Nasal cavity respiratory epithelium epithelial cell of viscerocranial mucosa (primary cell): ENCODE measurements at places on chromosomes 3 and 15. TPM values are rescaled to one million over a fixed set of nuclear protein-coding genes. Genes with fewer than 3 reads are reported as not detected.

Gene CPLX3
- total RNA-seq = not detected in 2 replicates

Gene EFHB
- total RNA-seq = under 0.01 TPM in 1 of 2 replicates, not detected in the other

Gene CCR2
- total RNA-seq = under 0.01 TPM in 2 replicates

Gene CFAP100
- total RNA-seq = not detected in 2 replicates

Gene TRPC1
- 6.5 and 7.8 TPM in 2 replicates for total RNA-seq

Gene TASOR
- 58.8 and 104 TPM in 2 replicates for total RNA-seq

Gene IP6K1
- total RNA-seq = 27.3 and 45.8 TPM in 2 replicates

Gene HOMER2
- total RNA-seq = 39.0 and 99.1 TPM in 2 replicates

Gene VIPR1
- total RNA-seq = 6.2 and 10.1 TPM in 2 replicates

Gene SMAD6
- total RNA-seq = under 0.01 and 0.64 TPM in 2 replicates

Gene IP6K2
- 40.3 and 76.5 TPM in 2 replicates for total RNA-seq

Gene PFN2
- total RNA-seq = 234 and 328 TPM in 2 replicates

Gene ADCY5
- total RNA-seq = not detected in 2 replicates

Gene TFDP2
- 20.2 and 28.4 TPM in 2 replicates for total RNA-seq

Gene ATP13A5
- total RNA-seq = 0.07 TPM in 1 of 2 replicates, not detected in the other

Gene PP2D1
- total RNA-seq = not detected in 2 replicates

Gene MORC1
- not detected in 2 replicates for total RNA-seq

Gene CMTM6
- total RNA-seq = 100 and 123 TPM in 2 replicates
